Stimulated activated CD4-positive, alpha-beta T cell treated with anti-CD3 and anti-CD28 coated beads, Interleukin-4, amount 100 ng/mL, for 1 hour (primary cell): ENCODE measurements at places on chromosomes 13 and 19.

DNA sequence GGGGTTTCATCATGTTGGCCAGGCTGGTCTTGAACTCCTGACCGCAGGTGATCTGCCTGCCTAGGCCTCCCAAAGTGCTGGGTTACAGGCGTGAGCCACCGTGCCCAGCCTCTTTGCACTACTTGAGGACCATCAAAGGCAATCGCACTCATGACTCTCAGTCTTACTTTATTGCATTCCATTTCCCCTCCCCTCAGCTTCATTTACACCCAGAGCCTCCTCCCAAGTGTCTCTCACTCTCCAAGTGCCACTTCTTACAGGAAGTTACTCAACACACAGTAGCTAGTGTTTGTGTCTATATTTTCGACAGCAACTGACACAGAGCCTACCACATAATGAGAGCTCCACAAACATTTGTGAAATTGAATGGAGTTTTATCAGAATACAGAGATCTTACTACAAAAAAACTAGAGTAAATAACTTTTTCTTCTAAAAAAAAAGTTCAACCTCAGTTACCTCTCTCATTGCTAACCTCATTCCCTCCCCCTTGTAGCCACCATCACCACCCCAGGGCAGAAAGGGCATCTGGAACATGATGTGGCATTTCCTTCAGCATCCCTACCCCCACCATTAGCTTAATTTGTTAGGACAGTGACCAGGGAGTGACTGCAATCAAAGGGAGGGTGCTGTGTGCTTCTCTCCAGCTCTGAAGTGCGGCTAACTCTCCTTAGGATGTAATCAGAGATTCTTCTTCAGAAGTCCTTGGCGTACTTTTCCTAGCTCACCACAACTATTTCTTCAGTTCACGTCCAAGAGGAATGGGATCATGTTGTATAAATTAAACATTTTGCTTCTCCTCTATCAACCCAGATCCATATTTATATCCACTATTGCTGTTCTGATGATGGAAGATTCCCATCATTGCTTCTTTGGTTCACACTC, 17.0 kb upstream of the RUBCNL start:
- no peak for DNase-seq

DNA sequence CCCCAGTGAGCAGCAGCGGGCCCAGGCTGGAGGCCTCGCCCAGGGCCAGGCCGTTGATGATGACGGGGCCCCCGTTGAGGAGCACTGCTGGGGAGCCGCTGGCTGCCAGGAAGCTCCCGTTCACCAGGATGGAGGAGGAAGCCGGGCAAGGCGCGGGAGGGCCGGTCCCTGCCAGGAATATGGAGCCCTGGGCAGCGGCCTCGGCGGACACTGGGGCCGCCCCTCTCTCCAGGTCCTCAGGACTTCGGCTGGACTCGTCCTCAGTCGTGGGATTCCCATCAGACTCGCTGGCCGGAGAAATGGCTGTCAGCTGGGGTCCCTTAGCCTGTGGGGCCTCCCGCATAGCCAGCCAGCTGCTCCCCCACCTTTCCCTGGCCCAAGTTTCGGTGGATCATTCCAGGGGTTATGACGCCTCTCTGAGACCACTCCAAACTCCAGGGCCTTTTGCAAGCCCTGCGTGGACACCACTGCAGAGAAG, 2.1 kb downstream of the SIX5 start:
- DNase-seq = no peak

DNA sequence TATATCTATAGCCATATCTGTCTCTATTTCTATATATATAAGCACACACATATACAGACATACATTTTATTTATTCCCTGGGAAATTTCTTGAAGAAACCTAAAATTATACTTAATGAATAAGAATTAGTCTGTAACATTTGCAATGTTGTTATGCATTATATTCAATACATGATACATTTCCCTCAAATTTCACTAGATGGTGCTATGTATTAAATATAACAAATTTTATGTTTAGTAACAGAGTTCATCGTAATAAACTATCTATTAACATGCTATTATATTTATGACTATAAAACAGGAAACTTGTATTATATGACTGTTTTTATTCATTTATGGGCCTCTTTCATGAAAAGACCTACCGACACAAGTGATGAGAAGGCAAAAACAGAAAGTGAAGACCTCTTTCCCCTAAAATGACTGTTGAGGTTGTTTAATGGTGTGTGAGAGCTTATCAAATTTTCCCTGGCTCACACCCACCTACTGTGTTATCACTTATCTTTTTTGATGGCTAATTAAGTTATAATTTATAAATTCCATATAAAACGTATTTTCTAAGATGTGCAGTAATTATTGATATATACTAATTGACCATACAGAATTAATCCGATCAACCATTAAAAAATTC, 881.9 kb downstream of the SLITRK6 start:
- DNase-seq = no peak

GRCh38 chr13:44352671-44353070, 21.0 kb upstream of the SERP2 start:
- DNase-seq = no peak

DNA sequence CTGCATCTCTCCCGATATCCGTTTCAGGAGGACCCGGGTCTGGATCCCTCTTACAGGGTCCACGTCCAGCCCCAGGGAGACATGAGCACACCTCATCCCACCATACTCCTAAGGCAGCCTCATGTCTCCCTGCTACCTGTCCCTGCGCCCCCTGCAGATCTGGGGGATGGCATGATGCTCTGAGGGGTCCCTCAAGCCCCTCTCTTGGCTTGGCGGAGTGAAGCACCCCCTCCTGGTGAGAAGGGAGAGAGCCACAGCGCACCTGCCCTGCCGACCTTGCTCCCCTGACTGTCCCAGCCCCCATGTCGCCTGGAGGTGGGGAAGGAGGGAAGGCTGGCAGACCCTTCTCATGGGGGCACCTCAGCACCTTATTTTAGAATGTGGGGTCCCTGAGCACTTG, 21.5 kb upstream of the ARHGEF7 start:
- no peak for DNase-seq

DNA sequence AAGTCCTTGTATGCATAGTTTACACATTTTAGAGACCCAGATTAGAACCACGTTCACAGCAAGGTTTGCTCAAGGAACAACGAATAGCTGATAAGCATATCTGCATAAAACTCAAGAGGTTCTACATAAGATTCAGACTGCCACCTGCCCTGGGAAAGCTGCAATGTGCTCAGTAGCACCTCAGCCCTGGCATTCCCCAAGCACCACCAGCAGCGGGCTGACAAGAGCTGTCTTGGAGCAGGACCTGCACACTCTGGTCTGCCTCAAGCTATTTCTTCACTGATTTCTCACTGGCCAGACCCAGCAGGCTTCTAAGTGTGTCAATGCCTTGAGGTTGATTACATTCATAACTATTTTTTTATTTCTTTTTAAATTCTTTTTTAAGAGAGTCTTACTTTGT, 65.8 kb upstream of the UQCRFS1 start:
- no peak for DNase-seq

- no peak for DNase-seq
Measured at GRCh38 chr13:63853816-63854215, 2438.2 kb upstream of the PCDH20 start.

DNA sequence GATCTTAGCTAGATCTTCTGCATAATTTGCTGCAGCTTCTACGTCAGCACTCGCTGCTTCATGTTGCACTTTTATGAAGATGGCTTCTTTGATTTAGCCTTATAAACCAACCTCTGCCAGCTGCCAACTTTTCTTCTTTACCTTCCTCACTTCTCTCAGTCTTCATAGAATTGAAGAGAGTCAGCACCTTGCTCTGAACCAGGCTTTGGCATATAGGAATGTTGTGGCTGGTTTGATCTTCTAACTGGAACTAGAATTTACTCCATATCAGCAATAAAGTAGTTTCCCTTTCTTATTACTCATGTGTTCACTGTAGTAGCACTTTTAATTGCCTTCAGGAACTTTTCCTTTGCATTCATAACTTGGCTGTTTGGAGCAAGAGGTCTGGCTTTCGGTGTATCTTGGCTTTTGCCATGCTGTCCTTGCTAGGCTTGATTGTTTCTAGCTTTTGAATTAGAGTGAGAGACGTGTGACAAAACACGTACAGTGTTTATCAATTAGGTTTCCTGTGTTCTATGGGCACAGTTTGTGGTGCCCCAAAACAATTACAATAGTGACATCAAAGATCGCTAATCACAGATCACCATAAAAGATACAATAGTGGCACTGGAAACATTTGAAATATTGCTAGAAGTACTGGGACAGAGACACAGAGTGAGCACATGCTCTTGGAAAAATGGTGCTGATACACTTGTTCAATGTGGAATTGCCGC, 50.7 kb downstream of the NDFIP2 start:
- DNase-seq = no peak

DNA sequence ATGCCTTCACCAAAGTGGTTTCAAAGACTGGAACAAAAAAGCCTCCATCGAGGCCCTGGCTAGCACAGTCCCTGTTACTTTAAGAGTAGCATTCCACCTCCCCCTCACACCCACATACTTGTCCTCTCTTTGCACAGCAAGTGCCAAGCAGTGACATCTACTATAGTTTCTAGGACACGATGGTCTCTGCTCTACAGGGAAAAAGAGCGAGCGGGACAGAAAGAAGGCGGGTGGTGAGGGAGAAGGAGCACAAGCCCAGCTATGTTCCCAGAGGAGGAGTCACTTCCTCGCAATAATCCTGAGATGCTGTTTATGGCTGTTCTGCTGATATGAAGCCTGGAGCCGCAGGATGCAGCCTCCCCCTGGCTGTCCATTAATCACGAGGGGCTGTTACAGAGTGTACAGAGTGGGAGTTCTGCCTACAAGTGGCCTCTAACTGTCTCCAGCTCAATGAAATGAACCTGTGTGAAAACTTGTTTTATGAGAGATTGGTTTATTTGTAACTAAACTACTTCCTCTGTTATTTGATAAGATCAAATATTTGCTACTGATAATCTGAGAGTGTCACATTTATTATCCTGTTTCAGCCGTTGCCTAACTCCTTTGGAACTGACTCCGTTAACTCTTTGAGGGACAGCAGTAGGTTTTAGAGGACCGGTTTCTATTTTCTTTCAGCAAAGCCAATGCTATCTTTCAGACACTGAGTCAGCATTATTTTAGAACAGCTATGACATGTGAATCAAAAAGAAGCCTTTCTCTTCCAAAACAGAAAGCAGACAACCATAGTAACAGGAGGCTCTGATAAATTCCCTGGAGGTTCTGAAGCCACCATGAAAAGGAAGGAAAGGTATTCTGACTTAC, 208.0 kb downstream of the SPRY2 start:
- no peak for DNase-seq

DNA sequence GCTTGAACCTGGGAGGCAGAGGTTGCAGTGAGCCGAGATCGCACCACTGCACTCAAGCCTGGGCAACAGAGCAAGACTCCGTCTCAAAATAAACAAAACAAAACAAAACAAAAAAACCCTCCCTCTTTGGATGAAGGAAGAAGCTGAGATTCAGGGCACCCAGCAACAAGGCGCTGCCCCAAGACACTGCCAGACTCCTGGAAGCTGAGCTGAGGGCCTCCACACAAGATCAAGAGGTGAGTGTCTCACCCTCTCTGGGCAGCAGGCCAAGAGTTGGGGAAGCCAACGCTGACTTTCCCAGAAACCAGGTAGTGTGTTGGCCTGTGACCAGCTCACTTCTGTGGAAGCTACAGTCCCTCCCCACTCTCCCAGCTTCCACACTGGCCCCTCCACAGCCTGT, 3.7 kb upstream of the TYROBP start:
- DNase-seq = no peak

DNA sequence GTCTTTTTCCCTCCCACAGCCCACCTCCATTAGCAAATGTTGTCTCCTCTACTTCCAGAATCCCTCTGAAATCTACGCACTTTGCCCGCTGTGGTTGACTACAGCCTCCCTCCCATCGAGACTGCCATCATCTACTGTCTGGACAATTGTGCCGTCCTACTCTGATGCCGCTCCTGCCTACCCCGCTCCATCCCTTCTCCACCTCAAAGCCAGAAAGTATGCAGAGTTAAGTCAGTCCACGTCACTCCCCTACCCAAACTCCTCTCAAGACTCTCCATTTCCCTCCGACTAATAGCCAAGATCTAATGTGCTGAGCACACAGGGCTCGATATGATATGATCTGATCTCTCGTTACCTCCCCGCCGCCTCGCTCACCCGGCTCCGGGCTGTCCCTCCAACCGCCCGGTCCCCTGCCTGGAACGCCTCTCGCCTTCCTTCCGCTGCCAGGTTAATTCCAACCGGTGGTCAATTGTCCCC, 556 bp downstream of the CACTIN start:
- DNase-seq = no peak

- no peak for DNase-seq
Measured at GRCh38 chr19:51123381-51123800, 1.3 kb upstream of the SIGLEC9 start.

GRCh38 chr13:91482427-91482826, 84.0 kb downstream of the GPC5 start:
- DNase-seq = no peak

DNA sequence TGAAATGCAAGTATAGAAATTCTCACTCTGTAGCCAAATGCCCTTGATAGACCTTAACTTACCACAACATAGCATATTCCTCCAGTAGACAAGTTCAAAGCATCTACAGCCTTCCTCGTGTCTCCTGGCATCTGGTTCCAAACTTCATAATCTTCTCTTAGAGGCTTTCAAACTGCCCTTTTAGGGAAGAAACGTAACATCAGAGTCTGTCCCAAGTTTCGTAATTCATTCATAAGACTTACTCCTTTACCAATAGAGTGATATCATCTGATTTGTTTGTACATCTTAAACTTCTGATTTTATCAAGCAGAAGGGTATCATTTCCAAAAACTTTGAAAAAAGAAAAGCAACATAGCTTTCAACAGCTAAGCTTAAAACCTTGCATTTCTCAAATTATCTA, 137.4 kb downstream of the SPRY2 start:
- no peak for DNase-seq

GRCh38 chr13:62356977-62357376, 941.3 kb upstream of the PCDH20 start:
- DNase-seq = no peak

DNA sequence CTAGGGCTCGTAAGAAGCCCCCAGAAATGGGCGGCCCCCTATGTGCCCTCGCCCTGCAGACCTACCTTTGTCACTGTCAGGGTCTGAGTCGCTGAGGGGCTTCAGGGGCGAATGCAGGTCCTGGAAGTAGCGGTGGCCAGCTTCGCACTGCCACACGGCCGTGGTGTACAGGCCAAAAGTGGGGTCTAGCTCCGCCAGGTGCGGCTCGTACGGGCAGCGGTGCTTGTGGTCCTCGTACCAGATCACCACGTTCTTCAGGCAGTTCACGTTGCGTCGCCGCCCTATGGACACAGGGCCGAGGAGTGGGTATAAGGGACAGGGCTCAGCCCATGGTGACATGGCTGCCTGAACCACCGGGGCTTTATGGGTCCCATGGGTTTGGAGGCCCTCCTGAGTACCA, 9.8 kb downstream of the ZNF653 start:
- no peak for DNase-seq

- no peak for DNase-seq
Measured at GRCh38 chr19:56995303-56995702, 124.5 kb upstream of the USP29 start.

GRCh38 chr19:5149508-5149907, 180.6 kb downstream of the KDM4B start:
- no peak for DNase-seq

- no peak for DNase-seq
Measured at GRCh38 chr13:98937911-98938381, 39.9 kb downstream of the DOCK9 start.
